ENCODE measurements at places on chromosomes 4 and X.

DNA sequence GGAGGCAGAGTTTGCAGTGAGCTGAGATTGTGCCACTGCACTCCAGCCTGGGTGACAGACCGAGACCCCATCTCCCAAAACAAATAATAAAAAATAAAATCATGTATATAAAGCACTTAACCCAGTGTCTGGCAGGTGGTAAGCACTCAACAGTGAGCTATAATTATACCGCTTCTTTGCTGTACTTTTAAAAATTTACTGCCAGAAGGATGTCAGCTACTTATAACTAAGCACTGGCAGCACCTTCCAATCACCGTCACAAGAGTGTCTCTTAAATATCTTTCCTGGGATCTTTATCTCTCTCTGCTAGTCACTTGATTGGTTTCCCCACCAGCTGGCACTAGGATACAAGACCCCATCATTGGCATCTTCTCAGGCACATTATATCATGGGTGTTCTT, 53.9 kb upstream of the DAPP1 start:
- DNase-seq, result no peak

GRCh38 chr4:67581208-67581857, 22.8 kb downstream of the STAP1 start:
- DNase-seq, result no peak

- no peak for DNase-seq
These were observed 88.2 kb upstream of the TECRL start for GRCh38 chr4:64497491-64497890.

DNA sequence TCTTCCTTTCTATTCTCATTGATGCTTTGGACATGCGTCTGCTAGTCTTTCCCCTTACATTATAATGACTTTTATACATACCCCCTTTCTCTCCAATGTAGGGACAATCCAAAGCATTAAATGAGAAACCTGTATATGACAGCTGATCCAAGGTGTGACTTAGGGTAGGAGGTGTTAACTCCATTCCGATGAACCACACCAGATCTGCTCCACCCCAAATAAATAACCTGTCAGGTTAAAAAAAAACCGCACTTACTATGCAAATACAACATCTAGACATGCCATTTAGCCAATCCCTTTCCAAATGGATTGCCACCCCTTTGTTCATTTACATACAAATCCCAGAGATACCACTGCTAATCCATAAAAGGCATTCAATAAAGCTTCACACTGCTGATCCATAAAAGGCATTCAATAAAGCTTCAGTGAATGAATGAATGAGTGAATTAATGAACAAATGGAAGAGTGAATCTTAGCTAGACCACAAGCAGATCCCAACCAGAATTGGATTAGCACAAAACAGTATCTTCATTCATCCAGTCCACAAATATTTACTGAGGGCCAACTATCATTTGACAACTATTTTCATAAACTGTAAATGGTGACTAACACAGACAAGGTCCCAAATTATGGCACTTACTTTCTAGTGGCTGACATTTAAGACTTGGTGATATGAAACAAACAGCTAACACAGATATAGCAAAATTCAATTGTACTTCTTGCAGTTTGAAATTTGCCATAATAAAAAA, 158.9 kb upstream of the MAP3K15 start:
- DNase-seq, result no peak

DNA sequence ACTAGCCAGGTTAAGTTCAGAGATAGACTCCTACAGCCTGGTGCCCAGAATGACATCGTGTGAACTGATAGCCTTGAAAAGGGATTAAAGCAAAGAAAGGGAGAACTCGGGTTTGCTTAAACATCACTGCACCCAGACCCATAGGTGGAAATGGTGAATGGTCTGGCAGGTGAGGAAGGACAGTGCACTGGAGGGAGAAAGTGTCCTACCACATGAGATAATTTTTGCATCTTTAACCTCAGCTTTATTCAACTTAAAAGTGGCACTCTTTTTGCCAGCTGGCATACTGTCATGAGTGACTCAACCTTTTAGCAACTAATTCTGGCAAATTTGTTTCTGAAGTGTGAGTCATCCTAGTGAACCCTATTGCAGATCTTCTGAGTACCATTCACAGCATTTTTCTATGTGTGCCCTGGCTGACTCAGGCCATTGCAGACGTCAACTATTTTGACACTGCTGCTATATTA, 53.0 kb upstream of the DAPP1 start:
- no peak for DNase-seq

GRCh38 chr4:52054254-52054653, 3.1 kb downstream of the SPATA18 start:
- no peak for DNase-seq

- no peak for DNase-seq
These were observed 13.4 kb downstream of the CCDC158 start for GRCh38 chr4:76407440-76408119.

DNA sequence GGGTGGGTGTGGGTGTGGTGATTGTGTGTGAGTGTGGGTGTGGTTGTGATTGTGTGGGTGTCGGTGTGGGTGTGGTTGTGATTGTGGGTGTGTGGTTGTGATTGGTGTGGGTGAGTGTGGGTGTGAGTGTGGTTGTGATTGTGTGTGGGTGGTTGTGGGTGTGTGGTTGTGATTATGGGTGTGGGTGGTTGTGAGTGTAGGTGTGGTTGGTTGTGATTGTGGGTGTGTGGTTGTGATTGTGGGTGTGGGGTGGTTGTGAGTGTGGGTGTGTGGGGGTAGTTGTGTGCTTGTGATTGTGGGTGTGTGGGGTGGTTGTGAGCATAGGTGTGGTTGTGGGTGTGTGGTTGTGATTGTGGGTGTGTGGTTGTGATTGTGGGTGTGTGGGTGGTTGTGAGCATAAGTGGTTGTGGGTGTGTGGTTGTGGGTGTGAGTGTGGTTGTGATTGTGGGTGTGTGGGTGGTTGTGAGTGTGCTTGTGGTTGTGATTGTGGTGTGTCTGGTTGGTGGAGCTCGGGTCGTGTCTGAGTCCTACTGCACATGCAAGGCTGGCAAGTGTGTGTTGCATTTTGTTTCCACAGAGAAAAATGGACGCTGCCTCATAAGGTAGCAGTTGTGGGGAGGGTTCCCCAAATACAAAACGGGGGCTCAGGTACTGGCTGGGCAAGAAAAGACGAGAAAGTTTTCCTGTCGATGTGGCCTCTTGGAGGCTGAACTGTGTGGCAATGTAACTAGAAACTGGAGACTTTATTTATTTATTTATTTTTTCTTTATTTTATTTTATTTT, 116.7 kb downstream of the UBE2K start:
- no peak for DNase-seq

Data from activated effector memory CD4-positive, alpha-beta T cell treated with Interleukin-2 at 50 U/mL for 16 hours (primary cell).